ENCODE measurements at places on chromosomes 2 and 18.

DNA sequence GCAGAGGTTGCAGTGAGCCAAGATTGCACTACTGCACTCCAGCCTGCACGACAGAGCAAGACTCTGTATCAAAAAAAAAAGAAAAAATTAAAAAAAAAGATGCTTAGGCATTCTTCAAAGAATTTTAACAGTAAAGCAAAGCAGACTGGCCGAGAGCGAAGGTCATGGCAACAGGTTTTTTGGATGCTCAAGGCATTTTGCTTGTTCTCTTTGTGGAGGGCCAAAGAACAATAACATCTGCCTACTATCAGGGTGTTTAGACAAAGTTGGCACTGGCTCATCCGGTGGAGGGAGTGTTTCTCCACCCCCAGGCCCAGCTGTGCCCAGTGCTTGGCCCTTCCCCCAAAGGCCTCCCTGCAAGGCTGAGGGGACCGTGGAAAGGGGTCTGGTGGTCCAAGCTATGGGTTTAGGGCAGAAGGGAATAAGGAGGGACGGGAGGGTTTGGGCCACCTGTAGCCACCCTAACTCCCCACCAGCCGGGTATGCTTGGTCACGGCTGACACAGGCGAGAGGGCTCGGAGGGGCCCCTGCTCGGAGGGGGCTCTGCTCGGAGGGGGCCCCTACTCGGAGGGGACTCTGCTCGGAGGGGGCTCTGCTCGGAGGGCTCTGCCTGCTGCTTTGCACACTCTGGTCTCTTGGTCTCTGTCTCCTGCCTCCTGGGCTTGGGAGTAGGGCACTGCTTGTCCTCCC lies 26.7 kb upstream of the ALLC start:
- DNase-seq: no peak

- peak; percentile 51 for DNase-seq
Observed at GRCh38 chr2:19863303-19864041, 38.3 kb downstream of the TTC32 start.

- no peak for DNase-seq
Observed at GRCh38 chr18:43422518-43422917, 145.2 kb upstream of the SYT4 start.

DNA sequence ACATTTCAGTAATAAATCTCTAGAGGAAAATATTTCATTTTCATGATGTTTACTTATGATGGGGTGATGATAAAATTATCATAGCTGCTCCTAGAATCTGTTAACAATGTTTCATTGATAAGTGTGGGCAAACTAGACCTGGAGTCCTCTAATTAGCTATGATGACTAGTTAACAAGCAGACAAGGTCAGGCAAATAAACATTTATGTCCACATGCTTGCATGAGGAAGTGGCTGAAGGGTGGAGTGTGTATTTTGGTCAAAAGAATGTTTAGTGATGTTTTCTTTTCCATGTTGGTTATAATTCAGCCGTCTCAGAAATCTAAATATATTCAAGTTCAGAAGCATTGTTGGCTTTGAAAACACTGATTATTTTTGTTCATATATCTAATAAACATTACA lies 99.9 kb upstream of the FN1 start:
- DNase-seq: no peak

DNA sequence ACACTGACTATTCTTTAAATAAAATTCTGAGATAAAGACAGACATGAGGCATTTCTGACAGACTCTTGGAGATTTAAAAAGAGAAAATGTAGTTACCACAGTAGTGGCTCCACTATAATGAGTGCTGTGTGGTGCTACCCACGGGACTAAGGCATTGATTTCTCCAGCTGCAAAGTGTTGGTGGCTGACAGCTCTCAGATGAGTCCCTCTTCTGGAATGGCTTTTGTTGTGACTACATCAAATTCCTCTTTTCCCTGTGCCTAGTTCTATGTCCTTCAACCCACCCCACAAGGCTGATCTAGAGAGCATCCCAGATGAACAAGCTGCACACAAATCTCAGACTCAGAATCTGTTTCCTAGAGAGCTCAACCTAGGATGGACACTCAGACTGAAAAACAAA lies 884.8 kb upstream of the ZEB2 start:
- DNase-seq: no peak

- DNase-seq: no peak
Observed at GRCh38 chr2:31003749-31004148, 134.5 kb downstream of the GALNT14 start.

DNA sequence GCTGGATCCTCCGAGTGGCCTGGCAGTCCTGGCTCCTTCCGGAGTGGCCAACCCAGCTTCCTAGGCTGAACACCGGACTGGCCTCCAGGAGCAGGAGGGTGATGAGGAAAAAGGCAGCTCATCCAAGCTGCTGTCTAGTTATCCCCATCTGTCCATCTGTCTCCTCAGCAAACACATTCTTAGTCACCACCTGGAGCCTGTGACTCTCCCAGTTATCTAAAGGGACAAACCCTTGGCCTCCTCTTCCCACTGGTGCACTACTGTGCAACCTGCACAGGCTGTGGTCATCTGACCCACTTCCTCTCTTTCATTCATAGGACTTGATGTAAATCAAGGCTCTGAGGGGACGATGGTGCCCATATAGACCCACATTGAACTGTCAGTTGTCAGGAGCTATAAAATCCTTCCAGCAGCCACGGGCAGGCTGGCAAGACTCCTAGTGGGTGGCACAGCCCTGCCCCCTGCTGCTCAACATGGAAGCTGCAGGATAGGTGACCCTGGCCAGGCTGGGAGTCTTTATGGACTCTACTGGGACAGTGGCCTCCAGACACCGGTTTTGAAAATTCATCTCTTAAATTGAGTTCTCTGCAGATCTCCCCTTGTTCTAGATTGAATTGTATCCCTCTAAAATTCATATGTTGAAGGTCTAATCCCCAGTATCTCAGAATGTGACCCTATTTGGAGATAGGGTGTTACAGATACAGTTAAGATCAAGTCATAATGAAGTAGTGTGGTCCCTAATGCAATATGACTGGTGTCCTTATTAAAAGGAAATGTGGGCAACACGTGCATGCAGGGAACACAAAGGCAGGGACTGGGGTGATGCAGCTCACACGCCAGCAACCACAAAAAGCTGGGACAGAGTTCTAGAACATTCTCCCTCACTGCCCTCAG lies 29.3 kb upstream of the DUSP2 start:
- DNase-seq: peak; percentile 76

- DNase-seq: no peak
Observed at GRCh38 chr2:241933179-241933911, 63.8 kb downstream of the RTP5 start.

DNA sequence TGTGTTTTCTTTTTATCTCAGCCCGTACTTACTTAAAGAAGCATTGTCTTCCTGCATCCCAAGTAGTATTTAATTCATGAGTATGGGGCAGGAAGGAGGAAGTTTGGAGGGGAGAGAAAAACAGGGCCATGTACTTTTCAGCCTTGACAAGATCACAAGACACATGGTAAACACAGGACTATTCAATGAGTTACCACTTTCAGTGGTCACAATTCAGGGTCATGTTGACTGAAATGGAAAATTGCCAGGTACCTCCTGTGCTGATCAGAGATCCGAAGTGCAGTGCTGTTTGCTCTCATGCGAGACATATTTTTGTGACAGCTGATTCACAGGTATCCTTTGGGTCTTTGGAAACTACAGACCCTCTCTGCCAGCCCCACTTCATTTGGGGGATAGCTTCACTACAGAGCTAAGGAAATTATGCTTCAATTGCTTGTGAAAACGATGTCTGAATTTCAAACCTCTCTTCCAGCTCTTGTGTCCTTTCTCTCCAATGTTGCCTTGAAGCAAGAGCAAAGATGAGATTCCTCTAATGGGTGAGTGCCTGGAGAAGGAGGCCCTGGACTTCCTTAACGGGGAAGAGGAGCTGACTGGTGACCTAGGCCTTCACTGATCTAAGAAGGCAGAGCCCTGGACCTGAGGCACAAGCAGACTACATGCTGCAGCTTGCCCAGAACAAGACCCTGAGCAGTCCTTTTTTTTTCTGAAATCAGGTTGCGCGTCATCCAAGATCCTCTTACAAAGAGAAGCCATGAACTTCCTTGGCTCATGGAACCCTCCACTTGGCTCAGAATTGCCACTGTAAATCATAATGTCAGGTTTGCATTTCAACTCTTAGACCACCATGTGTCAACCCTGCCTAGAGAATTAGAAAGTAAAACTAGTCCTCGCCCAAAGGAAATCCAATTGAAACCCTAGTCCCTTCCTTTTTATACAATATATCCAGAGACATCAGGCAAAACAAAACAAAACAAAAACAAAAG lies 44.1 kb downstream of the EVA1A start:
- DNase-seq: no peak

- DNase-seq: no peak
Observed at GRCh38 chr2:37454851-37455762, 110.7 kb downstream of the QPCT start.

GRCh38 chr2:71277536-71278103 lies 50.7 kb upstream of the PAIP2B start:
- no peak for DNase-seq

- no peak for DNase-seq
Observed at GRCh38 chr2:23209059-23209458, 175.9 kb upstream of the KLHL29 start.

DNA sequence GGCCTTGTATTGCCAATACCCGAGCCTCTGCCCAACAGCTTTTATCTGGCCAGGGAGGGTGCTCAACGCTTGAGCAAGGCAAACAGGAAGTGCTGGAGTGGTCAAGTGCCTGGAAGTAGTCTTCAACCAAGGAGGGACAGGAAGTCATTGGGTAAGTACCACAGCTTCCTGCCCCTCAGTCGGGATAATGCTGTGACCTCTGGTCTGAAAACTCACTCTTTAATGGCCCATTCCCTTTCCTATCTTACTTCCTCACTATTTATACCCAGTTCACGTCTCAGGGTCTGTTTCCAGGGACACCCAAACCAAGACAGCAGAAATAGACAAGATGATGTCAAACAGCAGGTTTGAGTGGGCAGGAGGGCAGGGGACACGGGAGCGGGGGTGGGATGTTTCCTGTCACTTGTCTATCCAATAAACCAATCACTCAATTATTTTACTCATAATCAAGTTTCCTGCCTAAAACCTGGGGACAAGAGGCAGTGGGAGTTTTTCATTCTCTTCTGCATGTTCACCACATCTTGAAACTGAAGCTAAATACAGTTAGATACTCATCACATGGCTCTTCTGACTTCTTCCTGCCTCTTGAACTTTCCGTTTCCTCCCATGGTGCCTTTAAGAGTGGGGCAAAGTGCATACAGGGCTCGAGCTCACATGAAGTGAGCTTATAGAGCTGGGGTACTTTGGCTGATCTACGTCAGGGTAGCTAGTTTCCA lies 68.9 kb upstream of the CAB39 start:
- DNase-seq: peak; percentile 57

DNA sequence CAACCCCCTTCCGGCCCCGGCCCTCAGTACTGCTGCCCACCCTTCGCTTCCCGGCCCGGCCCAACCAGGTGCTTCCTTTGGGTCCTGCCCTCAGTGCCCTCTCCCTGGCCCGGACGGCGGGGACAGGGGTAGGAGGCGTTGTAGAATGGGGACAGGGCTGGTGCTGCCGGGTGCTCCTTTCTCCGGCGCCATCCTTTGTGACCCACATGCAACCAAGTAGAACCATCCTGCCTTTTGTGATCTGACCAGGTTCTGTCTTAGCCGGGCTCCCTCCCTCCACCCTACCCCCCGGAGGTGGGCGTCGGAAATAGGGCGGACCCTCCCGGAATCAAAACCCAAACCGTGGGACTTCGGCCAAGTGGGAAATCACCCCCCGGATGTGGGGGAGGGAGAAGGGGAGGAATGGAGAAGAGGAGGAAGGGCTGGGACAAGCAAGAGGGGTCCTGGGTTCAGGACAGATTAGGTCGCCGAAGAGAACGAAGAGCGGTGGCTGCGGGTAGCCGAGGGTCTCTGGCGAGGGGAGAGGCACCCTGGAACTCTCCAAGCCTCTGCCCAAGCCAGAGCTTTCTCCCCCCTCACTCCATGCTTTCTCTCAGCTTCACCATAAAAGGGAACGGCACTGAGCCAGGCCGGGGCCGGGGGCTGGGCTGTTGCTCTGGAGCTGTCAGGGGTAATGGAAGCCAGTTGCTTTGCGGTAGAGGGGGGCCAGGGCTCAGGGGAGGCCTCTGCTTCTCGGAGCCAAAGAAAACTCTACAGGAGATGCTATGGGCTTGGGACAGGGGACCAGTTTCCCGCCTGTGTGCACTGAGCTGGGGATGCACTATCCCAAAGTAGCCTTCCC lies 756 bp upstream of the OST4 start:
- DNase-seq: peak; percentile 23

DNA sequence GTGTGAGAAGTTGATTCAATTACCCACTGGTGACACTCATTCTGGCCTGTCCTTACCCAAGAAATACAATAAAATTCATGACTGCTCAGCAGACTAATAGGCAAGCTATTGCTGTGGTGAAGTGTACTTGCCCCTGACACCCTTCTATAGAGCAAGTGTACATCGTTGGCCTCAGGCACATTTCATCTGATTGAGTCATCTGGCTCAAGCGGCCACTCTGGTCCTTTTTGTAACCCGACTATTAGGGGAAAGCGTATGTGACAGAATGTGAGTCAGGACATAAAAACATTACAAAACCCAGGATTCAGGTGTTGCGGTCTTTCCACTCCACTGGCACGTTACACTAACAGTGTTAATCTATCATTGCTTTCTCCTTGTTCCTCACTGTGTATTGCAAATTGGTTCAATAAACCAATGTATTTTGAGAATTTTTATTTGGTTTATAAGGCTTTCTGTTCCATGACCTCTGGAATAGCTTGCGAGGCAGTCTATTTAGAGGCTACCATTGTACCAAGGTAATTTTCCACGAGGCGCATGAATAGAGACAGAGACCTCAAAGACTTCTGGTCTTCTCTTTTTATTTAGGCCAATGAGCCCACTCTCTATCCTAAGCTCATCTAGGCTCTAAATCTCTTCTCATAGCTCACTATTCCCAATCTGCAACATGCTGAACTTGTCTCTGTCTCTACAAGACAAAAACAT lies 10.2 kb upstream of the TTC32 start:
- DNase-seq: no peak

DNA sequence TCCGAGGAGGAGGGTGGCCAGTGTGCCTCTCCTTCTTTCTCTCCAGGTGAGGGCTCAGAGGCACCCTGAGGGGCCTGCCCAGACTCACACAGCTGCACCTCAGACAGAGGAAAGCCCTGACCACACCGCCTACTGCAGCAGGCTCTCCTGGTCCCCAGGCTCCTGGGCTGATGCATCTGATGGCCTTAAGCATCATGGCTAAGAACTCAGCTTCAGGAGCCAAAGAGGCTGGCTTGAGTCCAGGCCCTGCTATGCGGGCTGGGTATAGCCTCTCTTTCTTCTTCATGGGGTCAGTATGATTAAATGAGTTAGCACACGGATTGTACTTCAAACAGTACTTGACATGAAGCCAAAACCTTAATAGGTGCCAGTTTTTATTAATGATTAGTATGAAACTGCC lies 89.6 kb downstream of the TGFA start:
- no peak for DNase-seq

Measured in activated T-helper 9 cell treated with anti-CD3 and anti-CD28 coated beads, Interleukin-2, amount 50 U/mL, for 16 hours (primary cell).